ENCODE measurements at places on chromosomes 12 and 14. TPM values are rescaled to one million over a fixed set of nuclear protein-coding genes. Genes with fewer than 3 reads are reported as not detected.

- DNase-seq: no peak
These were observed 46.6 kb downstream of the KIF26A start for GRCh38 chr14:104184911-104185499.

GRCh38 chr14:64792231-64792630 is 87.5 kb downstream of the SPTB start:
- DNase-seq: no peak

CRIP1 gene
- total RNA-seq: 50.3 TPM

PPP4R4 gene
- 8.4 TPM for total RNA-seq

DNA sequence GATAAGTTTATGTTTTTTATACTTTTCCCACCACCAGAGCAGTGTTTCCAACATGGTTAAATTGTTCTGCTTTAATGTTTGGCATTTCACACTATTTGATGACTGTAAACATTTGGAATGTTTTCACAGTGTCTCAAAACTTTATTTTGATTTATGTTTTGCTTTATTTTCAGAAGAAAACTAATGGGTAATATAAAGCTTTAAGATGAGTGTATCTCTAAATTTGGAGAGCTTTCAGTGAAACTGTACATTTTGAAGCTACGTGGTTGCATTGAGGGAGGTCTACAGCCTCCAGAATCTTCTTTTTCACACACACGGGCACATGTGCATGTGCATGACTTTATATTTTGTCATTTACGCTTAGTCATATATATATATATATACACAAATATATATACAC is 10.7 kb downstream of the BICD1 start:
- peak; percentile 7 for DNase-seq

DNA sequence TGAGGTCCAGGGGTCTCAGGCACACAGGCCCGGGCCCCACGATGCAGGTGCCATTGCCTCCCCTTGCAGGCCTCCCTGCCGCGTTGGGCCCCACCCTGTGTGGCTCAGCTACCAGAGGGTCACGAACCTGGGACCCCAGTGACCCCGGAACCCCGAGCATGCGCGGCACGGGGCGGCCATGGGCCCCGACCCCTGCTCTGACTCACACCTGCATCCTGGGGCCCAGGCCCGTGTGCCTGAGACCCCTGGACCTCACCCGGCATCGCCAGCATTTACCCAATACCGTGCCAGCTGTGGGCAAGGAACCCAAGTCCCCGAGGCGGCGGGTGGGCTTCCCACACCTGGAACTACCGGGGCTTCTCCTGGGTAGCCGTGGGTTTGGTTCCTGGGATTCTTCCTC is 25.2 kb downstream of the KIF26A start:
- no peak for DNase-seq
